ENCODE measurements at places on chromosomes 2 and 18.

DNA sequence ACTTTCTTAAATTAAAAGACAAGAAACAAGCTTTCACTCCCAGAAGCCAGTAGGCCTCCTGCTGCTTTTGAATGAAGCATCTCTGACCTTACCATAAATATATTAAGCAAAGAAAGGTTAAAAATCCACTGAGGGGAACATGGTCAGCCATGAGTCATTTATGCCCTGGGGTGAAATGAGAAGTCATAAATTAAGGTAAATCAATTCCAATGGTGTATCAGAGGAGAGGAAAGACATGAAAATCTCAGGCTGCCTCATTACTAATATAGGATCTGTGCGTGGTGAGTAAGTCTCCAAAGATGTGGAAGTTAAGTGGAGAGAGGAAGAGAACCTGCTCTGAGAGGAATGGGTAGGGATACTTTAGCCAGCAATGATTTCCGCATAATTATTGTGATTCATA lies 292.3 kb upstream of the CHAC2 start:
- DNase-seq: peak; percentile 87

GRCh38 chr2:238259061-238260020 lies 19.5 kb upstream of the HES6 start:
- no peak for DNase-seq

DNA sequence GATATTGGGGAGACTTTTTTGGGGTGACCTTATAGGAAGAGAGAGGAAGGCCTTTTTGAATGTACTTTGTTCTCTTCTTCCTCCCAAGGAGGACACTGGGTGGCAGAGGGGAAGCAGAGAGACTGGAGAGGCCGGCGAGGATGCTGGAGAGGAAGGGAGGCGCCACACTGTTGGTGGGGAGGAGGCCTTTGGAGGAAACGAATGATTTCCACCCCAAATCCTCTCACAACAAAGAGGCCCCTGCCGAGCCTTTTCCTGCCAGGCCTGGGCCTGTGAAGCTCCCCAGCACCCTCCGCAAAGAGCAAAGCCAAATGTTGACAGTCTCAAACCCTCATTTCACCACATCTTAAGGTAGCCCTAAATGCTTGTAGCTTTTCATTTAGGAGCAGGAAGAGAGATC lies 59.0 kb upstream of the UPP2 start:
- no peak for DNase-seq

GRCh38 chr2:237297421-237298150 lies 116.4 kb downstream of the COL6A3 start:
- DNase-seq: no peak

GRCh38 chr2:14234911-14235310 lies 397.6 kb upstream of the LRATD1 start:
- DNase-seq: no peak

DNA sequence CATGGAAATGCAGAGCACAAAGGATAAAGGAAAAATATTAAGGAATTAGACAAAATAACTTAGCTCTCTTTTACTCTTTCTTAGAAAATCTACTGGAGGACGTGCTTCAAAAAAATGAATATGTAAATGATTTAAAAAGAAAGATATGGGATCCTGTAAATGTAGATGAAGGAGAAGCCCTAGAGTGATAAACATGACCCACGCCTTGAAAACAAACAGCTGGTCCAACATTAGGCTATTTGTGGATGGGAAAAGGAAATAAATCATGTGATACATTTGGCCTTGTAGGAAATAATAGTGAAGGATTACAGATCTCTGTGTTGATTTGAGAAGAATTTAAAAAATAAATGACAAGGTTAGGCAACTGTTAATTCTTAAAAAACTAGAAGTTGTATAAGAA lies 492.1 kb upstream of the SLC39A10 start:
- DNase-seq: no peak

DNA sequence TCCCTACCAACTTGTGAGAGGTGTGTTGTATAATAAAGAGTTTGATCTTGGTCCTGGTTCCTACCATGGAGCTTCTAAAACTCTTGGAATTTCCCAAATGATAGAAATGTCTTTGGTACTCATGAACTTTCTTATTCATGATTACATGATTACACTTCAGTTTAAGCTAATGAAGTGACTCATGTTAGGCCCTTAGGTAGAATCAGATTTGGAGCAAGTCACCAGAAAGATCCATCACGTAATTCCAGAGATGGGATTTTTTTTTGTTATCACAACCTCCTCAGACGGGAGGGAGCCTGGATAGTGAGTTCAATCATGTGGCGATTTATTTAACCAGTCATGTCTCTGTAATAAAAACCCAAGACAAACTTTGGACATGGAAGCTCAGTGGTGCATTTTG lies 1287.6 kb upstream of the ZEB2 start:
- no peak for DNase-seq

DNA sequence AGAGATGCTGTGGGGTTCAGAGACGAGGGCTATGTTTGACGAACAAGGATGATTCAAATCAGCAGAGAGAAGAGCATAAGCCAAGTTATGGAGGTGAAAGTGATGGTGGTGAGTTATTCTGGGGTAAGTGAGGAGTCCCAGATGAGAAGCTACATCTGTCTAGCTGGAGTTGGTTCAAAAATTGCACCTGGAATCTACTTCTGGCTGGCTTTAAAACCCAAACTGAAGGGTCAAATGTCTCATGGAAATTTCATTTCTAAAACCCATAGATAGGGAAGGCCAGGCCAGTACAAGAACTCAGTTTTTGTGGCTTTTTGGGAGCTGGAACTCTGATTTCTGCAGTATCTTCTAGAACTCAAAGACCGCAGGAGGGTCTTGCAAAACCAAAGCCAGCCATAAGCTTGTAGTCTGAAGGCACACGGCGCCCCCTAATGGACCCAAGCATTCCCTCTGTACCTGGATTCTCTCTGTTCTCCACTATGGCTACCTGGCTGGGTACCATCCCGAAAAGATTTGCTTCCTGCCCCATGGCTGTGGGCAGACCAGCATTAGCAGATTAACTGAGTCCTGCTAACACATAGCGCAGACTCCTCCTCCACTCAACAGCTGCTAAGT lies 229.1 kb upstream of the SLC14A2 start:
- no peak for DNase-seq

GRCh38 chr2:215356948-215357461 lies 45.1 kb downstream of the ATIC start:
- no peak for DNase-seq

DNA sequence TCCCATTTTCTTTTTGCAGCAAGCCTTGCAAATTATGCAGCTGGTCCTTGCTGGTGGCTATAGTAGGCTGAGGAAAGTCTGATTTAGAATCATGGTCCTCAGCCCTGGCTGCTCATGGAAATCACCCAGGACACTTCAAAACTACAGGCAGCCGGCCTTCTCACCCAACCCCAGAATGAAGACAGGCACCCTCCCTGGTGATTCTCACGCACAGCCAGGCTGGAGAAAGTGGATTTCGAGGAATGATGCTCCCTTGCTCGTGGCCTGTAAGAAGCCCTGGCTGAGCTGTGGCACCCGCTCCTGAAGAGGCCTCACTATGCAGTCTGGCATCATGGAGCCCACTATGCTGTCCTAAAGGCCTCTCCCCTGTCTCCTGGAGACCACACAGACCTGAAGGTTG lies 157.4 kb downstream of the CAPN13 start:
- no peak for DNase-seq

DNA sequence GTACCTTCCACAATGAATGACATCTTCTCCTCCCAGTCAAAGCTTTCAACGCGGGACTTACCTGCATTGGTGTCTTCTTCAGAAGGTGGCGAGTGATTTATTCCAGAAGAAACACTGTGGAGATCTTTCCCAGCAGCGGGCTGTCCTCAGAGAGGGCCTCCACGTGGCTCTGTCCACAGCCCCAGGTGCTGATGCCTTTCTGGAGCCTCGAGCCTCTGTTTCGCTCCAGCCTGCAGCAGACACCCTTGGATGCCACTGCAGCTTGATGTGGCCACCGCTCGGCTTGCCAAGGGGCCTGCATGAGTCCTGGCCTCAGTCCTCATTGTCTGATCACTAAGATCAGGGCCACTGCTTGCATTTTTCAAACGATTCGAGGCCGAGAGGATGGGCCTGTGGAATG lies 46.6 kb upstream of the GALR1 start:
- no peak for DNase-seq

DNA sequence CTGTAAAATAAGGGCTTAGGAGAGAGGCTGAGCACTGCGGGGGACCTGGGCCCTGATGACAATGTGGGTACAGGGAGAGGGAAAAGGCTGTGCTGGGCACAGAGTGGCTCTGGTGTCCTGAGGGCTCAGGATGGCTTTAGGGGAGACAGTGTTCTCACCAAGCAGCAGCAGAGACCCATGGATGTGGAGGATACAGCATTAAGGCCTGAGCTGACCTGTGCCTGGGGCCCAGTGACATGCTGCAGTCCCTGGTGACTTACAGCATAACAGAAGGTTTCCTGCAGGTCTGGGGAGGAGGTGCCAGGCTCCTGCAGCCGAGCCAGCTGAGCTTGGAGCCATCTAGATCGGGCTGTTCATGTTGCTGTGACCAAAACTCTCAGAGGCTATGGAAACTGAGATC lies 191.3 kb upstream of the SMAD2 start:
- no peak for DNase-seq

DNA sequence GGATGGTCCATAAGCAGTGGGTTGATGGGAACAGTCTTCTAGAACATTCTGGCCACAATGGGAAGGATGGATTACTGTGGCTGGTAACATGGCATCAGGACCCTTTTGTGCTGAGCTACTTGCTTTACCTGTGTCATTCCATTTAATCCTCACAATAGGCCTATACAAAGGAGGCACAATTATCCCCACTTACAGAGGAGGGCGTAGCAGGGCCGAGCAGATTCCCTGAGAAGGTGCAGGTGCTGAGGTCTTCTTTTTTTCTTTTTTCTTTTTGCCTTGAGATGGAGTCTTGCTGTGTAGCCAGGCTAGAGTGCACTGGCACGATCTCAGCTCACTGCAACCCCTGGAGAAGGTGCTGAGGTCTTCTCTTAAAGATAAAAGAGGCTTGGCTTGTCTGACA lies 6.7 kb upstream of the LRRC30 start:
- DNase-seq: no peak

GRCh38 chr2:240586919-240587800 lies 626 bp downstream of the CAPN10 start:
- no peak for DNase-seq
